ENCODE measurements at places on chromosomes 12 and 14. TPM values are rescaled to one million over a fixed set of nuclear protein-coding genes. Genes with fewer than 3 reads are reported as not detected.

Gene PLEKHD1
- 0.19 TPM for polyA plus RNA-seq

- H3K27me3 ChIP-seq, result no peaks in the 10 kb centered on the region
- no peak overlapping the region for H3K4me3 ChIP-seq
- H3K27ac ChIP-seq, result no peak overlapping the region
- no peak for DNase-seq
These were observed 289.5 kb upstream of the FAR2 start for GRCh38 chr12:28859551-28859950.

Gene HOXC12
- not detected for polyA plus RNA-seq

DNA sequence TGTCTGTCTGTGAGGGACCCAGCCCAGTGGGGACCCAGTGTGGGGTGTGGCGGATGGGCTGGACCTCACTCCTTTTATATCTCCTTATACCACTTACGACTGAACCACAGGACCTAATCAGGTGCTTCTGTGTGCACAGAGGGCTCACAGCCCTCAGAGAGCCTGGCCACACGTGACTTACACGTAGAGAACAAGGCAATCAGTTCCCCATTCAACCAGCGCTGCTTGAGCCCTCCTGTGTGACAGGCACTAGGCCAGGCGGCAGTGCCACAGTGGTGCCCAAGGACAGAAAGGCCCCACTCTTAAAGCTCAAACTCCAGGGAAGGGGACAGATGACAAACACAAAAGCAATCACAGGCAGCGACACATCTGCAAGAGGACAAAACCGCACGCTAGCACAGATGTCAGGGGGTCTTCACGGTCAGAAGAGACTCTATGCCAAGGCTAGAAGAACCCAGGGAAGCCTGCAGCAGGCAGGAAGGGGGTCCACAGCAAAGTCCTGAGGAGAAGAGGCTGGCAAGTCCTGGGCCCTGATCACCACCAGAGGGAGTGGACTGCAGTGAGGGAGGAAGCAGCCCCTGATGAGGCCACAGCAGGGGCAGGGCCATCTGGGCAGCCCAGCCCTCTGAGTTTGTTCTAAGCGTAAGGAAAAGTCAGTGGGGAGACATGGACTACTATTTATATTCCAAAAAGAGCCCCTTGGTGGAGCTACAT is 39.3 kb downstream of the SETD3 start:
- no peaks in the 10 kb centered on the region for H3K27me3 ChIP-seq
- no peak overlapping the region for H3K27ac ChIP-seq
- peak; percentile 72 for DNase-seq
- no peaks in the 10 kb centered on the region for H3K4me1 ChIP-seq
- H3K36me3 ChIP-seq, result no peaks in the 10 kb centered on the region

Gene REP15
- polyA plus RNA-seq, result 0.89 TPM

DNA sequence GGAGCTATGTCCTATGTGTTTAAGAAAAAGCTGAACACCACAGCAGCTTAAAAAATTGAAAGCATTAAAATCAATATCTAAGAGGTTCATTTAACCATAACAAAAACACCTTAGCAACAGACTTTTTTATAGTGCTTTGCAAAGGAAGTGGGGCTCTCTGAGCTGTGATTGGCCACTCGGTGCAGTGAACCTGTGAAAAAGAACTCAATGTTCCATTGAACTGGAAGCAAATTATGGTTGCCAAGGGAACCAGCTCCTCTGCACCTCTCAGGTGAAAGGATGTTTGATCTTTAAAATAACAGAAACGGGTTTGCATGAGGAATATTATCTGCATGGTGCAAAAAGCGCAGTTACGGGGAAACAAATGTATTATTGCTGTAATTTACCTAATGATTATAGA is 149.4 kb downstream of the SNAPC1 start:
- no peaks in the 10 kb centered on the region for H3K4me1 ChIP-seq
- peak; percentile 19 for DNase-seq
- H3K36me3 ChIP-seq, result no peaks in the 10 kb centered on the region
- no peak overlapping the region for H3K27ac ChIP-seq
- no peak overlapping the region for H3K4me3 ChIP-seq

Gene LRP1
- 29.9 TPM for polyA plus RNA-seq

GRCh38 chr12:118590406-118591150 is 214.2 kb downstream of the SUDS3 start:
- no peak overlapping the region for H3K4me3 ChIP-seq
- no peaks in the 10 kb centered on the region for H3K27me3 ChIP-seq
- no peak for DNase-seq
- H3K27ac ChIP-seq, result no peak overlapping the region

GRCh38 chr12:49503674-49504180 is 35.1 kb upstream of the KCNH3 start:
- no peak overlapping the region for H3K27ac ChIP-seq
- no peaks in the 10 kb centered on the region for H3K4me1 ChIP-seq
- H3K4me3 ChIP-seq, result no peak overlapping the region
- peak; percentile 3 for DNase-seq

DNA sequence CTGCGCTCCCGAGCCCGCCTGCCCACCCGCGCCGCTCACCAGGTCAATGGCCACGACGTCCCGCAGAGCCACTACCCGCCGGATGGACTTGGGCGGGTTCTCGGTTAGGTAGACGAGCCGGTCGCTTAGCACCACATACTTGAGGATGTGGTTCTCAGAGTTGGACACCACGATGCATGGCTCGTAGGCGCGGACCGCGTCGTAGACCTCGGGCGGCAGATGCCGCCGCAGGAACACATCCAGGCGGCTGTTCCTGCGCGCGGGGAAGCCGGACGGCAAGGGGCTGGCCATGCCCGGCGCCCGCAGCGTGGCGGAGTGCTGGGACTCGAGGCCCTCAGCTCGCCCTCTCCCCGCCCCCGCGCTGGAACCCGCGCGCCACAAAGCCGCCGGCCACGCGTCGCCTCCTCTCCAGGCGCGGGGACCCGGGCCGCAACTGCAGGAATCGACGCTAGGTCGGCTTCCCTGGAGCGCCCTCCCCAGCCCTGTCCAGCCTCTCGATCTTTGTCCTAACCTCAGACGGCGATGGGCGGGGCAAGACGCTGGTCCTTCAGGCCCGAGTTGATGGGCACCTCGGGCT is at the start of gene C12orf56:
Gene C12orf56 (minus strand): TSS at position 484 of the 577 bp plus-strand sequence. CDS start 193 bp downstream, at position 291.
- peaks cover 14% of the 10 kb centered on the region for H3K27me3 ChIP-seq
- no peaks in the 10 kb centered on the region for H3K36me3 ChIP-seq
- no peak within 1 kb of the TSS for H3K27ac ChIP-seq
- H3K4me1 ChIP-seq, result peaks cover 3% of the 10 kb centered on the region

DNA sequence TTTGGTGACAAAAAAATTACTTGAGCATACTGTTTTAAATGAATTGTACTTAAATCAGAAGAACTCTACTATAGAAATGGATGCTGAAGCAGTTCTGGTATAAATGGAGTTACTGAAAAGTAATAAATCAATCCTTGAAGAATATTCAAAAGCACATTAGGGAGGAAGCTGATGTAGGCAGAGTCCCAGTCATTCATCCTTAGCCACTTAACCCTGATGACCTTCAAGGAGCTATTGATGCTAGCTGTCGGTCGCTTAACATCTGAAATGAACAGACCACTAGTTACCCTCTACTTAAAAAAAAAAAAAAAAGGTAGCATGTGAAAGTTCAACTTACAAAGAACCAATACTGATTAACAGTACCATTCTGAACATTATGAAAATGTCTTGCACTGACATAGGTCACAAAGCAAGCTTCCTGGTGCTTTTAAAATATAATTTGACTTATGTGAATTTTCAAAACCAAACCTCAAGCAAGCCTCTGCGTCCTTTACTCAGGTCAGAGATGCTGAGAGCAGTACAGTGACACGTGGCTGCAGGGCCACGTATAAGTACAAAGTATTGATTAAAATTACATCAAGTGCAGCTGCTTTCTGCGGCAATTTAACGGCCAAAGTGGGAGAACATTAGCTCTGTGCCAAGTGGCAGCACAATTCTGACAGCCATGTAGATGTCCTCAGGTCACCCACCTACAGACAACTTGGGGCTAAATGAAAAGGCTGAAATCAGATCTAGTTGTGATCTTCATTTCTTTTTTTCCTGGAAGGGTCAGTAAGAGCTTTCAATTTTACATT is 18.1 kb downstream of the PPM1H start:
- H3K4me1 ChIP-seq, result peaks cover 56% of the 10 kb centered on the region
- no peaks in the 10 kb centered on the region for H3K27me3 ChIP-seq
- no peak for DNase-seq
- H3K36me3 ChIP-seq, result no peaks in the 10 kb centered on the region
- H3K27ac ChIP-seq, result no peak overlapping the region
- no peak overlapping the region for H3K4me3 ChIP-seq

DNA sequence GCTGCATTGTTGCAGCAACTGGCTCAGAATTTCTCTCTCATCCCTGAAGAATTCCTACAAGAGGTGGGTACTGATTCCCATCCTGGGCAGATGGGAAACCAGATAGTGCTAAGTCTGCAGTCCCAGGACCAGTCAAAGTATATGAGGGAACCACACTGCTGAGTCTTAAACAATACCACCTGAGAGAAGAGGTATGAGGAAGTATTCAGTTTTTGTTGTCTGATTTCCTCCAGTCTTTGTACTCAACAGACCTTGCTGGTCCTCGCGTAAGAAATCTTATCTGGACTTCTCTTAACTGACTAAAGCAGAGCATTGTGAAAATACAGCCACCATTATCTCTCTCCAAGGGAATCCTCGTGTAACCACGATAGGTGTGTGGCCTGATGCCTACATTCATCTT is 3.6 kb upstream of the EDDM3A start:
- no peaks in the 10 kb centered on the region for H3K4me1 ChIP-seq
- H3K27me3 ChIP-seq, result no peaks in the 10 kb centered on the region
- no peaks in the 10 kb centered on the region for H3K36me3 ChIP-seq
- no peak for DNase-seq
- no peak overlapping the region for H3K4me3 ChIP-seq
- H3K27ac ChIP-seq, result no peak overlapping the region

DNA sequence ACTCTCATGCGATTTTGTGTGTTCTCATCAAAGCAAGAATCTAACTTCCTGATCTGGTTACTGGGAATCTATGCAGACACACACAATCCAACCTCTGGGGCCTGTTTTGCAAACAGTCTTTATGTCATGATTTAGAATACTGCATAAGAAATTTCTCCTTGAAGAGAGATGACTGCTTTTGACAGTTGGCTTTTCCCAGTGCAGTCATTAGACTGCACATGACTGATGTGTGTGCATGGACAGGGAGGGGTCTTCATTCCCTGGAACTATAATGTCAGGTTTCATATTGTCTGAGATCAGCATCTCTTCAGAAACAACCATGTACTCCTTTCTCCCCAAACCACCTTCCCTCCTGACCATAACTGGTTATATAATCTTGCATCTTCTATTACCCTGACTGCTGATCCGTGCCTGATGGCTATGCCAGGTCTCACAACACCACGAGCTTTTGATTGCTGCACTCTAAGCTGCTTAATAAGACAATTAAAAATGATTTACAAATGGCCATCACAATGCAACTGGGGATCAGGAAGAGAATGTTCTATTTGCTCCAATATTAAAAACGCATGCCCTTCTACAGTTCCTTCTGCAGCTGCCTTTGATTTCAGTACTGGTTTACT is 995.4 kb downstream of the NRXN3 start:
- H3K36me3 ChIP-seq, result no peaks in the 10 kb centered on the region
- H3K27ac ChIP-seq, result no peak overlapping the region
- DNase-seq, result no peak
- no peak overlapping the region for H3K4me3 ChIP-seq

GRCh38 chr14:92563359-92563758 is 49.8 kb downstream of the RIN3 start:
- H3K4me3 ChIP-seq, result no peak overlapping the region
- H3K4me1 ChIP-seq, result no peaks in the 10 kb centered on the region
- no peaks in the 10 kb centered on the region for H3K36me3 ChIP-seq
- no peak overlapping the region for H3K27ac ChIP-seq
- H3K27me3 ChIP-seq, result no peaks in the 10 kb centered on the region

Gene RPL36AL
- 723 TPM for polyA plus RNA-seq

Gene TMEM121
- 0.13 TPM for polyA plus RNA-seq

Gene ACADS
- polyA plus RNA-seq, result 4.2 TPM

DNA sequence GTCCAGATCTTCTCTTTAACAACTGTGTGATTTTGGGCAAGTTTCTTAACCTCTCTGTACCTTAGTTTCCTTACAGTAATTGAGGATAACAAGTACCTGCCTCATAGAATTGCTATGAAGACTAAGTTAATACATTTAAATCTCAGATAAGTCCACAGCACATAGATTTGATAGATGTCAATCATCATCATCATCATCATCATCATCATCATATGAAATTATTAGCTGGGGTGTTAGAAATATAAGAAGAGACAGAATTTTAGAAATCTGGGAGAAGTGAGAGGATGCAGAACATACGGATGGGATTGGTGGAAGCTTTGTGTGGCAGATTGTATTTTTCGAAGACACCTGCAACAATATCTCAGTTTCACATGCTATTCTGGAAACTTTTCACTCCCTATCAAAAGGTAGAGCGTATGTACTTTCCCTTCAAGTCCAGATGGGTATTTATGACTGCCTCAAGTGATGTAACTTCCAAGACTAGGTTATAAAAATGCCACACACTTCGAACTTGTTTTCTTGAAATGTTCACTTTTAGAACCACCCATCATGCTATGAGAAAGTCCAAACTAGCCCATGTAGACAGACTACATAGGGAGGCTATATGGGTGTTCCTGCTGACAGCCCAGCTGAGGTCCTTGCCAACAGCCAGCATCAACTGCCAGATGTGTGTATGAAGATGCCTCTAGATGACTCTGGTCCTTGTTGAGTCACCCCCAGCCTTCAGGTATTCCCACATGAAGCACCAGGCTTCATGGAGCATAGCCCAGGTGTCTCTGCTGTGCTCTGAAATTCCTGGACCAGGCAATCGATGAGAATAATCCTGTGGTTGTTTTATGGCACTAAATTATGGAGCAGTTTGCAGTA is 20.7 kb upstream of the SDR39U1 start:
- no peak overlapping the region for H3K27ac ChIP-seq
- H3K4me3 ChIP-seq, result no peak overlapping the region
- no peaks in the 10 kb centered on the region for H3K36me3 ChIP-seq
- no peaks in the 10 kb centered on the region for H3K4me1 ChIP-seq

Gene CLEC14A
- polyA plus RNA-seq, result not detected

Gene AHNAK2
- 1.1 TPM for polyA plus RNA-seq

- H3K4me1 ChIP-seq, result no peaks in the 10 kb centered on the region
- DNase-seq, result no peak
- H3K27me3 ChIP-seq, result no peaks in the 10 kb centered on the region
- H3K27ac ChIP-seq, result no peak overlapping the region
- no peak overlapping the region for H3K4me3 ChIP-seq
These were observed 87.1 kb upstream of the PTHLH start for GRCh38 chr12:28059668-28060067.

Gene CISTR
- not detected for polyA plus RNA-seq

GRCh38 chr12:10082117-10082874 is 16.5 kb downstream of the CLEC1A start:
- H3K4me1 ChIP-seq, result peaks cover 6% of the 10 kb centered on the region
- H3K4me3 ChIP-seq, result no peak overlapping the region
- H3K36me3 ChIP-seq, result no peaks in the 10 kb centered on the region
- H3K27ac ChIP-seq, result no peak overlapping the region
- DNase-seq, result no peak

All from GM23338 (cell line).